ENCODE measurements at places on chromosomes 16 and 17.

DNA sequence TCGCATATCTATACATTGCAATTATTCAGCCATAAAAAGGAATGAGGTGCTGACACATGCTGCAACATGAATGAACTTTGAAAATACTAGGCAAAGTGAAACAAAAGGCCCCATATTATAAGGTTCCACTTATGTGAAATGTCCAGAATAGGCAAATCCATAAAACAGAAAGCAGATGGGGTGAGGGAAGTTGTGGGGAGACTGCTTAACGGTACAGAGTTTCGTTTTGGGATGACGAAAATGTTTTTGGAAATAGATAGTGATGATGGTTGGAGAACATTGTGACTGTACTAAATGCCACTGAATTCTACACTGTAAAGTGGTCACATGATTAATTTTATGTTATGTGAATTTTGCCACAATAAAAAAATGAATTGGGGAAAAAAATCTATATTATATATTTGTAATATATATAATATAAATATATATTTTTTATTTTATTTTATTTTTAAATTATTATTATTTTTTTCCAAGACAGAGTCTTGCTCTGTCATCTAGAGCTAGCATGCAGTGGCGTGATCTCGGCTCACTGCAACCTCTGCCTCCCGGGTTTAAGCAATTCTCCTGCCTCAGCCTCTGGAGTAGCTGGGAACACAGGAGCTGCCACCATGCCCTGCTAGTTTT is 4.2 kb upstream of the GNA13 start:
- peaks cover 21% of the 10 kb centered on the region for H3K4me1 ChIP-seq
- no peak overlapping the region for H3K27ac ChIP-seq
- H3K36me3 ChIP-seq, result no peaks in the 10 kb centered on the region
- peaks cover 2% of the 10 kb centered on the region for H3K27me3 ChIP-seq
- no peak for DNase-seq
- H3K4me3 ChIP-seq, result no peak overlapping the region

- H3K27ac ChIP-seq, result no peak overlapping the region
- H3K36me3 ChIP-seq, result no peaks in the 10 kb centered on the region
- H3K4me3 ChIP-seq, result no peak overlapping the region
- H3K4me1 ChIP-seq, result no peaks in the 10 kb centered on the region
- H3K27me3 ChIP-seq, result no peaks in the 10 kb centered on the region
These were observed 18.2 kb upstream of the ATF7IP2 start for GRCh38 chr16:10367616-10368188.

- no peak overlapping the region for H3K4me3 ChIP-seq
- no peak overlapping the region for H3K27ac ChIP-seq
- H3K4me1 ChIP-seq, result no peaks in the 10 kb centered on the region
- peaks cover 4% of the 10 kb centered on the region for H3K36me3 ChIP-seq
- H3K27me3 ChIP-seq, result peaks cover 3% of the 10 kb centered on the region
These were observed 1106.1 kb upstream of the GOT2 start for GRCh38 chr16:59840169-59840568.

- DNase-seq, result no peak
- H3K36me3 ChIP-seq, result no peaks in the 10 kb centered on the region
- H3K27me3 ChIP-seq, result no peaks in the 10 kb centered on the region
- H3K4me1 ChIP-seq, result peaks cover 9% of the 10 kb centered on the region
These were observed 185.9 kb upstream of the HS3ST3A1 start for GRCh38 chr17:13787636-13788035.

- H3K4me3 ChIP-seq, result no peak overlapping the region
- H3K4me1 ChIP-seq, result peaks cover 5% of the 10 kb centered on the region
- no peak overlapping the region for H3K27ac ChIP-seq
- no peak for DNase-seq
These were observed 248.6 kb downstream of the MAF start for GRCh38 chr16:79351927-79352326.

- peaks cover 7% of the 10 kb centered on the region for H3K36me3 ChIP-seq
- H3K27me3 ChIP-seq, result no peaks in the 10 kb centered on the region
- peak overlapping the region; percentile 63 for H3K27ac ChIP-seq
- peaks cover 21% of the 10 kb centered on the region for H3K4me1 ChIP-seq
- DNase-seq, result no peak
- H3K4me3 ChIP-seq, result peak overlapping the region; percentile 75
These were observed 216 bp downstream of the VPS9D1 start for GRCh38 chr16:89720551-89720812.

- no peak overlapping the region for H3K27ac ChIP-seq
- H3K4me3 ChIP-seq, result no peak overlapping the region
- H3K4me1 ChIP-seq, result peaks cover 15% of the 10 kb centered on the region
- H3K27me3 ChIP-seq, result no peaks in the 10 kb centered on the region
These were observed 139.0 kb downstream of the RPTOR start for GRCh38 chr17:80683625-80684104.

GRCh38 chr17:44105941-44106340 is 17.5 kb downstream of the HDAC5 start:
- peaks cover 10% of the 10 kb centered on the region for H3K36me3 ChIP-seq
- H3K27me3 ChIP-seq, result no peaks in the 10 kb centered on the region
- H3K4me1 ChIP-seq, result peaks cover 44% of the 10 kb centered on the region

- H3K27ac ChIP-seq, result no peak overlapping the region
- H3K36me3 ChIP-seq, result peaks cover 2% of the 10 kb centered on the region
- H3K4me3 ChIP-seq, result no peak overlapping the region
- H3K4me1 ChIP-seq, result no peaks in the 10 kb centered on the region
- no peak for DNase-seq
These were observed 10.6 kb downstream of the MYH3 start for GRCh38 chr17:10646392-10646990.

- peak; percentile 95 for DNase-seq
- peaks cover 62% of the 10 kb centered on the region for H3K4me1 ChIP-seq
- H3K36me3 ChIP-seq, result peaks cover 10% of the 10 kb centered on the region
These were observed at the start of the genes ACADVL and DLG4 for GRCh38 chr17:7219812-7220592. TSS of gene ACADVL (plus strand) at chr17:7219938. CDS start at chr17:7219985, 47 bp downstream. TSS of gene DLG4 (minus strand) at chr17:7219836.

DNA sequence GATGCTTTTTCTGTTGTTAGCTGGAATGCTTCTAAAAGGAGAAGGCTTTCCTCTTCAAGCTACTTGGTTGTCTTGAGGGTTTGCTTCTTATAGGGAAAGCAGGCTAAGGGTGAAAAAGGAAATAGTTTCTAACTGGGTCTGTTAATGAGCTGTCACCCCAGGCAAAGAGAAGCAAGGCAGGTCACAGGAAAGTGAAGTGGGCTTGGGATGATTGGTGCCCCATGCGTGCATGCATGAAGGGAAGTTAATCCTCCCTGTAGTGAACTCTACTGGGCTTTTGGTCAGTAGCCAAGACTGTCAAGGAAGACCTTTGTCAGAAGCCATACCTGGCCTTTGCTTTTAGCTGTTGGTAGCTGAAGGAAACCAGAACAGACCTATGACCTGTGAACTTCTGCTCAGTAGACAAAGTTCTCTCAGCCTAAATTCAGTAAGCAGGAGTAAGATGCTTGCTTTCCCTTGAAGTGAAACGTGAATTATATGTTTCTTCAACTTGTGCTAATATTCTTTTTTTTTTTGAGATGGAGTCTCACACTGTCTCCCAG is 16.5 kb downstream of the TENT4B start:
- H3K27me3 ChIP-seq, result no peaks in the 10 kb centered on the region
- peaks cover 2% of the 10 kb centered on the region for H3K36me3 ChIP-seq
- peak; percentile 5 for DNase-seq
- no peak overlapping the region for H3K4me3 ChIP-seq
- no peak overlapping the region for H3K27ac ChIP-seq

- no peak overlapping the region for H3K27ac ChIP-seq
- no peak overlapping the region for H3K4me3 ChIP-seq
- DNase-seq, result no peak
- peaks cover 45% of the 10 kb centered on the region for H3K36me3 ChIP-seq
- no peaks in the 10 kb centered on the region for H3K27me3 ChIP-seq
These were observed 90.6 kb downstream of the USP22 start for GRCh38 chr17:20952183-20952582.

DNA sequence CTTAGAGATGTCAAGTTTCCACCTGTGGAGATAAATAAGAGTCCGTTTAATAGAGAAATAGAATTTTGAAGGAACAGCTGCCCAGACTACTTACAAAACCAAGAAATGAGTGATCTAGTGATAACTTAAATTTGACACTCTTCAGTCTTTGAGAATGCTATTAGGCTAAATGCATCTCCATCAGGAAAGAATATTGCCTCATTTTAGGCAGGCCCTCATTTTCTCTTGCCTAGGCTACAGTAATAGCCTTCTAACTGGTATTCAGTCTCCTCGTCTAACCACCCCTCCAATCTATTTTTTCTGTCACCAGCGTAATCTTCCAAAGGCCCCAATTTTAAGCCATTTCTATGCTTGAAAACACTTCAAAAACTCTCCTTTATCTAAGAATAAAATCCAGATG is 537.8 kb upstream of the CA10 start:
- no peak for DNase-seq
- no peak overlapping the region for H3K4me3 ChIP-seq
- no peaks in the 10 kb centered on the region for H3K36me3 ChIP-seq

DNA sequence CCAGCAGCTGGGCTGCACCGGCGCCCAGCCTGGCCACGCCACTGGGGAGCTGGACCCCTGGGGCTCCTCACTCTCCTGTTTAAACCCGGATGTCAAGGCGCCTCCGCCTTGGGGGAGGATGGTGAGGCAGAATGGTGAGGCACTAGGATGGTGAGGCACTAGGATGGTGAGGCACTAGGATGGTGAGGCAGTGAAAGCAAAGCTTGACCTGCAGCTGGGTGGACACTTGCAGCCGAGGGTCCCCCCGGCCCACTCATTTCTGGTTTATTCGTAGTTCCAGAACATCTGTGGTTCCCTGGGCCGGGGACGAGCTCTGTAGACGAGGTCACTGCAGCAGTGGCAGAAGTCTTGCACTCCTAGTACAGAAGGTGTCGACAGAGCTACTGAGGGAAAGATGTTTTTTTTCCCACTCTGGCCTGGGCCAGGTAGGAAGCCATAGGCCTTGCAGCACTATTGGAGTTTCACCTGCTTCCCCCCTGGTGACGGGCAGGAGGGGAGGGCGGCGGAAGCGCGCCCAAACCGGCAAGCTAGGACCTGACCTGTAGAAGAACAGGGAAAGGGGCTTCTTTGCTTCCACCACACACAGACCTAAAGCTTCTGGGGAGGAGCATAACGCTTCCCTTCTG is 1.1 kb upstream of the HNF1B start:
- no peak overlapping the region for H3K27ac ChIP-seq
- H3K4me1 ChIP-seq, result peaks cover 18% of the 10 kb centered on the region
- H3K4me3 ChIP-seq, result peak overlapping the region; percentile 63
- no peak for DNase-seq
